Renal pelvis (tissue), 12 donors: ENCODE measurements at places on chromosomes 12 and 14. TPM values are rescaled to one million over a fixed set of nuclear protein-coding genes. Genes with fewer than 3 reads are reported as not detected.

Gene C14orf39
- 0.45 TPM for polyA plus RNA-seq

- DNase-seq, result no peak
Measured at GRCh38 chr14:104428860-104429259, 150.7 kb upstream of the C14orf180 start.

- DNase-seq, result no peak
Measured at GRCh38 chr12:58465418-58465817, 454.9 kb downstream of the LRIG3 start.

- no peak for DNase-seq
Measured at GRCh38 chr14:40119321-40119720, 687.1 kb upstream of the FBXO33 start.

- no peak for DNase-seq
Measured at GRCh38 chr12:31954925-31955858, 4.0 kb upstream of the RESF1 start.

GRCh38 chr14:91295276-91295845 lies 50.9 kb upstream of the GPR68 start:
- no peak for DNase-seq

- no peak for DNase-seq
Measured at GRCh38 chr12:59710964-59711363, 115.1 kb downstream of the SLC16A7 start.

GRCh38 chr14:23589606-23590005 lies 11.0 kb upstream of the JPH4 start:
- no peak for DNase-seq

GRCh38 chr12:64797156-64797555 lies 27.3 kb upstream of the TBC1D30 start:
- no peak for DNase-seq

DNA sequence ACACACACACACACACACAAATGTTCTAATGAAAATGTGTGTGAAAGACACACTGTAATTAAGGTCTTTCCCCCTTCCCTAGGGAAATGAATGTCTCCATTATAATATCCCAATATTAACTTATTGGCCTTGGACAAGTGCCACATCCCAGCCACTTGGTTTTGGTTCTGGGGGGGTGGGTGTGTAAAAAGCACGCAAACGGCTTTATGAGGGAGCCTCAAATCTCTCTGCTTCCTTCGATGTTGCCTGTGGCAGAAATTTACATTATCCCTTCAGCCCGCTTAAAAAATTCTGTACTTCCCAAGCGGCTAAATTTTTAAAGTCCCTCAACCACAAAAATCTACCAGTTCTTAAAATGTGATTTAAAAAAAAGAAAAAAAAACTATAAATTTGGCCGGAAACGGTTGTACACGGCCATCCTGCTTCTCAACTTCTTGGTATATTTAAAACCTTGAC lies 432 bp downstream of the C14orf93 start:
- no peak for DNase-seq

- no peak for DNase-seq
Measured at GRCh38 chr12:94073441-94074051, 74.8 kb upstream of the PLXNC1 start.

DNA sequence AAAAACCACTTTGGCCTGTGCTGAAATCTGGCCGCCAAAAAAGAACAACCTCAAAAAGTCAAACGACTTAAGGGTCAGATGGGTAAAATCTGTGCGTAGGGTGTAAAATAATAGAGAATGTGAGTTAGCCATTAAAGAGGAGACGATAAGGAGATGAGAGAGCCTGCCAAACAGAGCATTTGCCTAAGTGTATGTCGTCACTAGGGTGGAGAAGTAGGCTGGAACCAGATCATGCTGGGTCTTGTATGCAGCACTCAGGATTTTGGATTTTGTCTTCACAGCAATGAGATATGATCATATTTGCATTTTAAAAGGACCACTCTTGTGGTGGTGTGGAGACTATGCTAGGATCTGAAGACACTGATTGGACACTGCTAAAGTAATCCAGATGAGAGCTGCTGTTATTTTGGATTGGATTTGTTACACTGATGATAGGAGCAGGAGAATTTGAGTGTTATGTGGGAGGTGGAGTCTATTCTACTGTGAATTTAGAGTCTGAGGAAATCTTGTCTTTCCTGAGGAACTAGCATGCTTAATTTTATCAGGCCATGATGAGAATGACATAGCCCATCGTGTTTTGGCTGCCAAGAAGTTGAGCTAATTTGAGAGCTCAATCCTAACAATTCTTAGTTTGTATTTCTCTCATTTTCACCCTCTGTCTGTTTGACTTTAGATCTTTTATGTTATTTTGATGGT lies 24.8 kb upstream of the DBX2 start:
- no peak for DNase-seq

Gene NANOG
- polyA plus RNA-seq, result 1.3 TPM

Gene ARHGAP5
- 106 TPM for polyA plus RNA-seq

- DNase-seq, result peak; percentile 85
Measured at GRCh38 chr14:76584271-76584702, 177.0 kb upstream of the VASH1 start.

DNA sequence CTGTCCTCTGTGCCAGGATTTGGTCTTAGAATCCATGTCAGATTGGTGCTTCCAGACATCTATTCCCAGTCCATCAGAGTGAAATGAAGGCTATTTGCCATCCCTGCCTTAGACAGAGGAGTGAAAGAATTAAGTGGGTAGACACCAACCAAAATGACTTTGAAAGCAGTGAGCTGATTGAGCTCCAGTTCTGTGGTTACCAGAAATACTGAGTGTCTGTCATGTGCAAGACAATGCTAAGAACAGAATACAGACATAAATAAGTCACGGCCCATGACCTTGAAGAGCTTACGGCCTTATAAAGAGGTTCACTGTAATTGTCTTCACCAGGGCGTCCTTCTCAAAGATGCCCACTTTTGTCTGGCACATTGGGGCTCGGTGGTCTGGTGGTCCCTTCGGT lies 21.6 kb upstream of the MANSC4 start:
- DNase-seq, result no peak

DNA sequence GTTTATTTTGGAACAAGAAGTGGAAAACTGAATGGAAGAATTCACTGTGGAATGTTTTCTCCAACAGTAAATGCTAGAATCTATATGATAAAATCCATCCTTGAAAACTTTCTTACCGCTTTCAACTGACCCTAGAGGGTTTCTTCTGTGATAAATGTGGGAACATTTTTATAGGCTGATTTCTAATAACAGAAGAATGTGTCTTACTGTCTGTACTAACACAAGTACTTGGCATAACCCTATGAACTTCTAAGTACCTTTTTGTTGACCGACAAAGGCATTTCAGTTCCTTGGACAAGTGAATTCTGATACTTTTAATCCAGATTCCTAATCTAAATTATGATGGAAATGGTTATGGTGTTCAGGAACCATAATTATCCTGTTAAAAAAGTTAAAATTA lies 1109.7 kb upstream of the FLRT2 start:
- no peak for DNase-seq

DNA sequence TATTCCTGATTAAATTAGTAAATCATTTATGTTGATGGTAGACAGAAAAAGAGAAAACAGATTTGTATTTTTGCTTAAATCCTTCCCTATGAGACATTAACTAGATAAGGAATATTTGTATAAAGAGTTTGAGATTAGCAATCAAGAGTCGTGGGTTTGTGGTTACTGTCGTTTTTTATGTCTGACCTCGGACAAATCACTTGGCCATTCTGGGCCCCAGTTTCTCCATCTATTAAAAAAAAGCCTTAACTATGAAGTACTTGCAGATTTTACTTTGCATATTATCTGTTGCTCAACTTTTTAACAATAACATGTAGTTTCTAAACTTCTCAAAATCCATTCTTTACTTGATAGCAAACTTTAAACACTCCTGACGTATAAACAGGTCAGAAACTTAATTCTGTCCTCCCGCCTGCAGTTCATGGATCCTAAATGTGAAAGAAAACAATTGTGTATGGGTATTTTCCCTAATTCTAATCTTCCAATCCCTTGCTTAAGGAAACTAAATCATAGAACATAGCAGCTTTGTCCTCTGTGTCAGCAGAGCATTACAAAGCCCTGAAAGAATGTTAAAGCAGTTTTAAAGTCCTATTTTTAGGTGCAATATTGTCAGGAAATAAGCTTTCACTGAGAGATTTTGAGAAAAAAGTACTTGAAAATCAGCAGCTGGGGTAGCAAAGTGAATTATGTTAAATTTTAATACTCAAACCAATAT lies 118.2 kb downstream of the GPR135 start:
- DNase-seq, result no peak

- no peak for DNase-seq
Measured at GRCh38 chr12:4569261-4569660, 7.3 kb downstream of the DYRK4 start.

DNA sequence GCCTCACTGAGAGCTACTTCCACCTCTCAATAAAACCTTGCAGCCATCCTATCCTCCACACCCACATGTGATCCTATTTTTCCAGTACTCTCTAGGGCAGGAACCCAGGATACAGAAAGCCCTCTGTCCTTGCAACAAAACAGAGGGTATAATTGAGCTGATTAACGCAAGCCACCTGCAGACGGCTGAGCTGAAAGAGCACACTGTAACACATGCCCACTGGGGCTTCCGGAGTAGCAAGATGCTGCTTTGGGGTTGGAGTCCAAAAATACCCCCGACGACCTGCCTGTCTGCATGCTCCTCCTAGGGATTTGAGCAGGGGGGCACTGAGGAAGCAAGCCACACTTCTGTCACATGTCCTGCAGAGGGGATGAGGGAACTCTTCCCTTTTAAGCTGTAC lies 401.1 kb upstream of the FOXG1 start:
- no peak for DNase-seq

DNA sequence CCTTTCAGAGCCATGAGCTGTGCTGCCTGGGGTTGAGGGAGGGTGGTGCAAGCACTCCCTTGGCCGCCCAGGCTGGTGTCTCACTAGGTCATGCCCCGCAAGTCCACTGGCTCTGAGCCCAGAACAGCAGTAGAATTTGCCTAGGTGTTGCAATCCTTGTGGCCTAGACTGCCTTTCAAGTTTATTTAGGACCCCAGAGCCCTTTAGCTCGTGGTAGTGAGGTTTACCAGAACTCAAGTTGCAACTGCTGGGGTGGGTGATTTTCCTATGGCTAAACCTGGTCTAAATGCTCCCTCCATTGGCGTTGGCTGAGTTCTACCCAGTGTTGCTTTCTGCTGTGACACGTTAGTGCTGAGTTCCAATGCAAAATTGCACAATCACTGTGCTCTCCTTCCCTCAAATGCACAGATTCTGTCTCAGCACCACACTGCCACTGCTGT lies 287.2 kb downstream of the BCAT1 start:
- DNase-seq, result no peak

Gene INF2
- polyA plus RNA-seq, result 54.7 TPM

Gene AVPR1A
- polyA plus RNA-seq, result 8.7 TPM

Gene MFAP5
- polyA plus RNA-seq, result 2.3 TPM

- no peak for DNase-seq
Measured at GRCh38 chr12:96221391-96221790, 27.2 kb downstream of the ELK3 start.

Gene ZDHHC22
- polyA plus RNA-seq, result 0.19 TPM

GRCh38 chr12:31260840-31261239 lies 65.1 kb downstream of the SINHCAF start:
- DNase-seq, result no peak

DNA sequence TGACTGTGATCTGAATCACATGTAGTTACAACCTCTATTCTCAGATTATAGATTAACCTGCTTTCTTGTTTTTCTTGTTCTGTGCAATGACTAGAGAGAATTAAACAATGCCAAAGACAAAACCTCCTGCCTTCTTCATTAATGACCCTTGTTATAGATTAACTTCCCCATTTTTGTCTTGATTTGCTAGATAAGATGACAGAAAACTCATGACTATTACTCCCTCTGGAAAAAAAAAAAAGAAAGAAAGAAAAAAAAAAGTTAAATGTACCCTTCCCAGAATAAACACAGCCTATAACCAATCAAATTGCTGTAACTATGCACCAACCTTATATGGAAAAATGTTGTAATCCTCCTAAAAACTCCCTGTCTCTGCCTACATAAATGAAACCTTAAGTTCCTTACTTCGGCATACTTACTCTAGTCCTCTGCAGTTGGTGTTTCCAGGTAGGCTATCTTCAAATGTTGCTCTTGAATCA lies 41.1 kb upstream of the PCED1B start:
- peak; percentile 55 for DNase-seq

DNA sequence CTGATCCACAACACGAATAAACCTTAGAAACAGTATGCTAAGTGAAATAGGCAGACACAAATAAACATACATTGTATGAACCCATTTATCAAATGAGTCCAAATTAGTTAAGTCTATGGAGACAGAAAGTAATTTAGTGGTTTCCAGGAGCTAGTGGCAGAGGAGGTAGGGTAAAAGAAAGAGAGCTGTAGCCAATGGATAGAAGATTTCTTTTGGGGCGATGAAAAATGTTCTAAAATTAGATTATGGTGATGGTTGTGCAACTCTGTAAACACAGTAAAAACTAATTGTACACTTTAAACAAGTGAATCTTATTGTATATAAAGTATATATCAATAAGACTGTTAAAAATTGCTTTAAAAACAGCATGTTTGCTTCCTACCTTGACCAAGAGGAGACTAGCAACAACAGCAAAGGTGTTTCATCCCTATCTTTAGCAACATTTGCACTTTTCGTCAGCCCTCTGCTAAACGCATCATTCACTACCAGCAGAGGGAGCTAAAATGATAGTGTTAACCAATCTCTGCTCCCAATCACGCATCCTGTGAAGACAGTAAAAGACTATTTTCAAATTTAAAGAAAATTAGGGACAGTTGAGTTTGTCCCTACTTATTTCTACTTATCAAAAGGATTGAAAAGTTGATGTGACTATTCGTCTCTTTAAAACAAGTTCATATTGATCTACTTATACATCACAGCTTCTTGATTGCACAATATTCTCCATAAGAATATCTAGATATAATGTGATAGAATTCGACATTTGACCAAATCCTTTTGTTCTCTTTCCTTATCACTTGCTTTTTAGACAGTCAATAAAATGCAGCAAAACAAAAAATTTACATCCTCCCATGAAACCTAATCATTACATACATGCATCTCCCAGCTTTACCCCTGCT lies 24.0 kb upstream of the LGR5 start:
- DNase-seq, result peak; percentile 42

Gene RBM23
- polyA plus RNA-seq, result 144 TPM

- DNase-seq, result peak; percentile 69
Measured at GRCh38 chr12:40224439-40225291, at the start of gene LRRK2. Gene LRRK2 (plus strand): TSS chr12:40224997. CDS start chr12:40225132, 135 bp downstream.

GRCh38 chr12:29818916-29819623 lies 35.3 kb upstream of the TMTC1 start:
- DNase-seq, result no peak
